D721Med (cell line): ENCODE measurements at places on chromosomes 7 and 10.

GRCh38 chr10:132788180-132788830, 2.4 kb upstream of the NKX6-2 start:
- DNase-seq: no peak

DNA sequence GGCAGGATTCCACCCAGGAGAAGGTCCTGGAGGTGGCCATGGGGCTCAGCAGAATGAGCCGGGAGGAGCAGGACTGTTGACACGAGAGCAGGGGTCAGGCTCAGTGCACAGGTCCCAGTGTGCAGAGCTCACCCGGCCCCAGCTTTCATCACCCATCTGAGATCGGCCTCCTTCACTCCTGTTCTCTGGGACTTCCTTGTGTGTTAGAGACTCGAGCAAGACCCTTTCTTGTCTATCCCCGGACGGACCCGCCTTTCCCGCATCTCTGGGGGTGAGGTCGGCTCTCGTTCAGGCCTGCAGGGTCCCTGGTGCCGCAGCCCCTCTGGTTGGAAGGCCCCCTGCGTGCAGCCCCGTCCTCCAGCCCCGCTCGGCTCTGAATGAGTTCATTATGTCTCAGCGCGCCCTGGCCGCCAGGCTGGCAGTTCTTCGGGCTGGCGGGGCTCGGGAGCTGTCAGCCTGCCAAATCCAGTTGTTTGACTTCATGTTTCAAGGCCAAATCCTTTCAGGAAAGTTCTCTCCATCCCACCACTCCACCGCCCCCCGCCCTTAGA, 127.9 kb downstream of the LHPP start:
- DNase-seq: no peak

- no peak for DNase-seq
Observed at GRCh38 chr10:7610651-7611389, 55.9 kb downstream of the ITIH5 start.

DNA sequence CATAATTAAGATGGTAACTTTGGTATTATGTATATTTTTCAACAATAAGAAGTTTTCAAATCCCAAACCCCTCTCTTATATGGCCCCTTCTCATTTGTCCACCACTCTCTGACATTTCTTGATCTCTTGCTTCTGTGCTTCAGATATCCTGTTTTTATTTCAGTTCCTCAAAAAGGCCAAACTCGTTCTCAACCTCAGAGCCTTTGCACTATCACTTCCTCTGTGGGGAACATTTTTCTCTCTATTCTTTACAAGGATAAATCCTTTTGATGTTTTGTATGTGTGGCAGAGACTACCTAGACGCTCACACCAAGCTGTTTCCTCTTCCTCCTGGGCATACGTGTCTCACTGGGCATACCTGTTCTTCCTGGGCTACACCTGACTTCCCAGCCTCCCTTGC, 54.2 kb upstream of the FRMD4A start:
- no peak for DNase-seq

DNA sequence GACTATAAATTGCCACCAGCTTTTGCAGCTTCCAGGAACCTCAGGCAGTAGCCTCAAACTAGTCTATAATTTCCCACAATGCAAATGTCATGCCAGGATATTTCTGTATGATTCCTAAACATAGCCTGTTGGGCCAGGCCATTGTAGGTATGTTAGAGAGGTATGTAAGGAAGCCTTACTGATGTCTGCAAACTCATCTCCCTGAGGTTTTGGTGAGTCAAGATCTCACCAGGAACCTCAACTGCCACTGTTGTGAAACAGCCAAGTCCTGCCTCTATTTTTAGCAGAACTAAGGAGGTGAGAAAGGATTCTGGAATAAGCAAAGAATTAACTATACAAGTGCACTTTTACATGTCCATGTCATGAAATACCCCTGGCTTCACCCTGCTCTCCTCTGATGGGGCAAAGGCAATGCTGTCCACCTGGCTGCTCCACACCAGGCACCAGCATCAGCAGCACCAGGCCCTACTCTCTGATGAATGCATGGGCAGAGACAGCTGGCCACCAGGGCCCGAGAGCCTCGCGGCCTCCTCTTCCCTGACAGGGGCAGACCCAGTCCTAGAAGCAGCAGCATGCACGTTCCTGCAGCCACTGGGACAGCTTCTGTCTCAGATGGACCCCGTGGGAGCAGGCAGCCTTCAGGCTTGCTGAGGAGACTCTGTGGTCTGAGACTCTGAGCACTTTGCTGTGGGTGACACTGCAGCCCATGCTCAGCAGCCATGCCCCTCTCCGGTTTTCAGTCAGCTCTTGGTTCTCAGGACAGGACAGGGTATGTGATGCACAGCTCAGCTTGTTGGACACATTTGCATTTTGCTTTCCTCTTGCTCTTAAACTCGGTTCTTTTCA, 147.3 kb downstream of the ZMYND11 start:
- no peak for DNase-seq

GRCh38 chr7:87359366-87359765, 13.9 kb downstream of the CROT start:
- DNase-seq: no peak

- DNase-seq: no peak
Observed at GRCh38 chr10:98424295-98425254, 9.6 kb upstream of the PYROXD2 start.

GRCh38 chr10:45417746-45418145, 43.7 kb downstream of the ALOX5 start:
- DNase-seq: no peak

DNA sequence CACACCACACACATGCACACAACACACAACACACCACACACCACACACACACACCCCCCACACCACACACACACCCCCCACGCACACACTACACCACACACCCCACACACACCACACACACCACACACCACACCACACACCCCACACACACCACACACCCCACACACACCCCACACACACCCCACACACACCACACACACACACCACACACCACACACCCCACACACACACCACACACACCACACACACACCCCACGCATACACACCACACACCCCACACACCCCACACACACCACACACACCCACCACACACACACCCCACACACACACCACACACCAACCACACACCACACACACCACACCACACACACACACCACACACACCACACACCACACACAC, 16.4 kb downstream of the UCN3 start:
- no peak for DNase-seq

GRCh38 chr10:59607970-59608369, 101.7 kb downstream of the SLC16A9 start:
- no peak for DNase-seq

DNA sequence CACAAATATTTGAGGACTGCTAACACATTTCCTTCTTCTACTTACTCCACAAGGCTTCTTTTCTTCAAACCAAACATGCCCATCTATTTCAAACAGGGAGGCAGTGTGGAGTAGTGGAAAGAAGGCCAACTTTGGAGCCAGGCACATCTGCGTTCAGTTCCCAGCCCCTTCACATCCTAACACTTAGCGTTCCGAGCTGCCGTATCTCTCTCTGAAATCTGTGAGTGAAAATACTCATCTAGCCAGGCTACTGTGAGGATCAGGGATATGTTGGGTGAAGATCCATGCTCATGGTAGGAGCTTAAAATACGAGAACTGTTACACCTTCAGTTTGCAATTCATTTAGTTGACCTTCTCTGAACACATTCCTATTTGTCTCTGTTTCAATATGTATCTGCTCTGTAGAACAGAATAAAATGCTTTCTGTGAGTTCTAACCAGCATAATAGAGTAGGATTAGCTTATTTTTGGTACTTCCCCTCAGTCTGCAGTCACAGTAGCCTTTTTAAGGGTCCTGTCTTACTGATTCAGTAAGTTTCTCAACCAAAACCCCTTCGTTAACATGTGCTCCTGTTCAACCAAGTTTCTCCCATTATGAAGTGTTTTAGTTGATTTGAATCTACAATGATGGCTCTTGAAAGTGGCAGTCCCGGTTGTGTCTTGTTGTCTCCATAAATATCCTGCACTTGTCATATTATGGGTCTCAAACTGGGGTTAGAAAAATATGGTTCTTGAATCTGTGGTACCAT, 3.3 kb upstream of the MEST start:
- DNase-seq: no peak
